Stimulated activated CD4-positive, alpha-beta T cell treated with anti-CD3 and anti-CD28 coated beads, Interleukin-4, amount 100 ng/mL, for 4 hours (primary cell): ENCODE measurements at places on chromosomes 2 and 18.

GRCh38 chr18:8766559-8767293 lies 61.4 kb downstream of the MTCL1 start:
- DNase-seq, result no peak

DNA sequence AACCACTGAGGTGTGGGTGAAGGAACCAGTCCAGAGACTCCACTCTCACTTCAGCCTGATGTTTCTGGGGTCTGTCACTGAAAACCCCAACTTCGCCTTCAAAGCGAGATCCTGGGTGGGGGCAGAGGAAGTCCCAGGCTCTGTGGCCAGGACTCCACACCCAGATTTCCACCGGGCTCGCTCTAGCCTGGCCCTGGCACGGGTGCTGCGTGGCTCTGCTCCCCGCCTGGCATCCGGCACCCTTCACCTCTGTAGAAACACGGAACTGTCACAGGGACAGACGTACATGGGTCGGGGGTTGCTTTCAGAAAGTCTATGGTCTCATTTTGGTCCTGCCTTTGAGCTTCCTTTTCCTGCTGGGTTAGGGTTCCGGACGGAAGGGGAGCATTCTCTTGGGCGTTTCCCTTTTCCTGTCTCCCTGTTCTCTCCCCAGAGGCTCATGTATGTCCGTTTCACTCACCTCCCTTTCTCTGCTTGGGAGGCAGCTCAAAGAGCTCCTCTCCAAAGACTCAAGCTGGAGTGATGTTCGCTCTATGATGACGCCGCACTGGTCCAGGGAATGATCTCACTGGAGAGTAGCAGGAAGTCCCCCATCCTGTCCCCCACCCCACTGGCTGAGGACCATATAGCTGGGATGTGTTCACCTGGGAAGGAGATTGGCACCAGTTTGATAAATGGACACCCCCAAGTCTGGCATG lies 41.5 kb downstream of the ODC1 start:
- no peak for DNase-seq

DNA sequence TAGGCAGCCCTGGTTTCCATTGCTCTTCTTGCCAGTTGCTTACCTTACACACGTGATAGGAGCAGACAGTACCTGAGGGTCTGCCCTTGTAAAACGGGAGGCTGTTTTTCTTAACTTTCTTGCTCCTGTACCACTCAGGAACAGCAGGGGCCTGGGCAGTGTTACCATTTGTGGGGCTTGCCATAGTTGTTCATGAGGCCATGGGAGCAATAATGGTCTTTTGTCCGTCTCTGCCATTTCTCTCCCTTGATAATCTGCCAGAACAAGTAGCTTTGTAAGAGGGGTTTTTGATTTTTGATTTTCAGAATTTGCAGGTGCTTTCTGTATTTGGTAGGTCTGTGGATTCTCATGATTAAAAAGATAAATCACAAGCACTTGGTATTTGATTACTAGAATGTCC lies 259.0 kb downstream of the PHLPP1 start:
- no peak for DNase-seq

- no peak for DNase-seq
Observed at GRCh38 chr2:191122638-191123294, 28.0 kb downstream of the STAT4 start.

DNA sequence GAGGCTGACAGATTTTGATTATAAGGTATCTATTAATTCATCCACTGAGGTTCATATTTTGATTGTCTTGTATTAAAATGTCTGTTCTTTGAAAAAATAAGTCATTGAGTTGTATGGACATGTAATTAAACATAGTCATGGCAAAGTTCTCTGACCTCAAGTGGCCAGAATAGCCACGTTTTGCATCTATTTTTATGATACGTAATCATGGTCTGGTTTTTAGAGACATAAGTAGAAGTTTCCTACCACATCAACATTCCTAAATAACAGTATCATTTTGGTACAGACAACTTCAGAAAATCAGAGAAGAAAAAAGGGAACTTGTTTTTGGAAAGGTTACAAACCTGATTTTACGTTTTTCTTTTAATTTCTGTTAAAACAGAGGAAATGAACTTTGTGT lies 47.6 kb downstream of the COL5A2 start:
- no peak for DNase-seq

- DNase-seq, result no peak
Observed at GRCh38 chr18:27185897-27186296, 789 bp upstream of the CHST9 start.

DNA sequence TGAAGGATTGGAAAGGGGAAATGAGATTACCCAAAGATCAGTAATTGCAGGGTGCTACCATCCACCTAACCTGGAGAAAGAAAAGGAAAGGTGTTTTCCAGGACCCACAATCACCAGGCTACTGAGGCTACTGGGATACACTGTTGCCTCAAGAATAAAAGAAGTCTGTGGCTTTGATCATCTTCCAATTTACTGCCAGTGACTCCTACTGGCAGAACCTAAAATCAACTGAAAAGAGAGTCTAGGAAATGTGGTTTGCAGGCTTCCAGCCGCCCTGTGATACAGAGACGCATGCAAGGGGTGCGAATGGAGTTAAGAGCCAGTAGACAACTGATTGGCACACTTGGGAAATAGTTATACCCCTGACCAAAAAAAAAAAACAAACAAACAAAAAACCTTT lies 16.6 kb upstream of the TTL start:
- no peak for DNase-seq

- DNase-seq, result no peak
Observed at GRCh38 chr2:14602309-14602708, 30.2 kb upstream of the LRATD1 start.
